NCI-H1105 (cell line): ENCODE measurements at places on chromosomes 6 and 20.

DNA sequence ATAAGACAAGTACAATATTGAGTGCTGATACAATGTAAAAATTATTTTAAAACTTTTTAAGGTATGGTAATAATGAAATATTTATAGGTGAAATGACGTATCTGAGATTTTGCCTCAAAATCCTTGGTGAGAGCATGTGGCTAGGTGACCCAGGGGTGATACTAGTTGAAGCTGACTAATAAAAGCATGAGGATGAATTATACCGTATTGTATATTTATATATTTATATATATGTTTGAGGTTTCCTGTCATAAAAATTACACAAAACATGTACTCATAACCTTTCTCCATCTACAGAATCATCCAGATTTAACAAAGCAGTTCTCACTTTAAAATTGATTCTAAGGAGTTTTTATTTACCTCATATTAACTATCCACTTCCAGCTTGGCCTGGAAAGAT lies 358.1 kb downstream of the CDKAL1 start:
- DNase-seq: no peak

- DNase-seq: no peak
Measured at GRCh38 chr6:88823998-88824397, 139.4 kb downstream of the RNGTT start.

DNA sequence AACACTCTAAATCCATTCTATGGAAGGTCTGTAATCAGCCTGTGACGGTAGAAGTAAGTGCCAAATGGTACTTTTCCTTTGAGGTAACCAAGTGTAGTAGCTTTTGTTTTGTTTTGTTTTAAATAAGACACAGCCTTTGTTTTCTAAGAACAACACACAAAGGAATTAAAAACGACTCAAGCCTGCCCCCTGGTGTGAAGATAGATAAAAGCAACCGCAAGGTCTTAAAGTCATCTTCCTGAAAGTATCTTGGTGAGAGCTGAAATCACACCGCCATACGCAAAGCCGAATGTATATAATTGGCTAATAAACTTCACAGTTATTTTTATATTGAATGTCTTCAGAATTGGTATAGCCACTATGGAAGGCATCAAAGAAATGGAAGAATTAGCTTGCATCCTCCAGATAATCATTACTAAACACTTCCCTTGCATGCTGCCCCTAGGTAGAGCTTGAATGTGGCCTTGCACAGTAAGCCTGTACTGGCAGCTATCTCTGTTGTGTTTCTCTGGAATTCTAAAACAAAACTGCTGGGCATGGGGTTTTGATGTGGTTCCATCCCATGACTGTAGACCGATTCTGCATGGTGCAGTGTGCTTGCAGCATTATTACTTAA lies 95.6 kb downstream of the LAMP5 start:
- peak; percentile 68 for DNase-seq

- no peak for DNase-seq
Measured at GRCh38 chr20:15491575-15491974, 1081.7 kb downstream of the KIF16B start.

GRCh38 chr6:28543651-28544610 lies 18.2 kb downstream of the GPX5 start:
- no peak for DNase-seq

- no peak for DNase-seq
Measured at GRCh38 chr6:144683216-144684070, 398.3 kb downstream of the UTRN start.

- DNase-seq: no peak
Measured at GRCh38 chr20:45238139-45238538, 16.2 kb downstream of the SLPI start.

DNA sequence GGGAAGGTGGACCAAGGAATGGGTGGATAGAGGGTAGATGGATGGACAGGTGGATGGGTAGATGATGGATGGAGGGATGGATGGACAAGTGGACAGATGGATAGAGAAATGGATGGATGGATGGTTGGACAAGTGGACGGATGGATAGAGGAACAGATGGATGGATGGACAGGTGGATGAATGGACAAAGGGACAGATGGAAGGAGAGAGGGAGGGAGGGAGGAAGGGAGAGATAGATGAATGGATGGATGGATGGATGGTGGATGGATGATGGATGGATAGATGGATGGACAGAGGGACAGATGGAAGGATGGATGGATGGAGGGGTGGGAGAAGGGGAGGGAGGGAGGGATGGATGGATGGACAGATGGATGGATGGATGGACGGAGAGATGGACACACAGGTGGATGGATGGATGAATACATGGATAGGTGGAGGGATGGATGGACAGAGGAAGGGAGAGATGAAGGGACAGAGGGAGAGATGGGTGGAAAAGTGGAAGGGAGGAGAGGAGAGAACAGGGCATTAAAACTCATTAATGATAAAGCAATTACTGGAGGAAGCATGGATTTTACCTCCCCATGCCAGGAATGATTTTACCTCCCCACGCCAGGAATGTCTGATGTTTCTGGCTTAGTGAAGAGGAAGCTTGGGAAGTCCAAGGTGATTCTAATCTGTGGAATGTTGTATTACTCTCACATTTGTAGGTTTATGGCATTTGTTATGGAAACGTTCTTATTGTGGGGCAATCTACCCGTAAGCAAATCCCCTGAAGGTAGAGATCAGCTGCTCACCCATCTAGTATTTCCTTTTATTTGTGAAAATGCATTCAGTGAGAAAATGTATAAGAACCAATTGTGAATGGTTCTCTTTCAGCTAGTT lies 383.3 kb downstream of the TAF4 start:
- DNase-seq: no peak

DNA sequence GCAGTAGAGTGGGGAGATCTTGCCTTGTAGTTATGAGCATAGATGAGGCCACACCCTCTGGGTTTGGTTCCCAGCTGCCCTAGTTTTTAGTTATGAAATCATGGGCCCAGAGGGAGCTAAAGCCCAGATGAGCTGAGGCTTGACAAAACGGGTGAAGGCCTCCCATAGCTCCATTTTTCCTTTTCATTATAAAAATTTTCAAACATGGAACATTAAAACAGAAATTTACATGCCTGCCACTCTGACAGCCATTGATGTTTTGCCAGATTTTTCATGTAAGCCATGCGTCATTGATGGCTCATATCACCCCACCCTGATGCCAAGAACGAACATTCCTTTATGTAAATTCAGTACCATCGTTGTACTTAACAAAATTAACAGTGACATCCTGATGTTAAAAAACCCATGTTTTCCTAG lies 67.9 kb downstream of the IGF2R start:
- DNase-seq: no peak

DNA sequence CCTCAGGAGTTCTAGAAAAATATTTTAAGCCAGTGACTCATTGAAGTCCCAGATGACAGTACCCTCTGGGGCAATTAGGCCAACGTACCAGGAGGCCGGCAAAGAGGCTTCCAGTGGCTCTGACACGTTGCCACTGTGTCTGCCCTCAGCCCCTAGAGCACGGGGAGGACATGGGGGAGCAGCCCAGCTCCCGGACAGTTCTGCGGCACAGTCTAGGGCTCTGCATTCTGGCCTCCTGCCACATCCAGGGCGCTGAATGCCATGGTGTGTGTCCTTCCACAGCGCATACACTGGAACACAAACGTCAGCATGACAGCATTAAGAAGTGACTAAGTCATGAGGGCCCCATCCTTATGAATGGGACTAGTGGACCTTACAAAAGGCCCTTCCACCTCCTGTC lies 156.2 kb downstream of the RNASET2 start:
- DNase-seq: no peak
